H1 (cell line): ENCODE measurements at places on chromosomes 11 and 22.

DNA sequence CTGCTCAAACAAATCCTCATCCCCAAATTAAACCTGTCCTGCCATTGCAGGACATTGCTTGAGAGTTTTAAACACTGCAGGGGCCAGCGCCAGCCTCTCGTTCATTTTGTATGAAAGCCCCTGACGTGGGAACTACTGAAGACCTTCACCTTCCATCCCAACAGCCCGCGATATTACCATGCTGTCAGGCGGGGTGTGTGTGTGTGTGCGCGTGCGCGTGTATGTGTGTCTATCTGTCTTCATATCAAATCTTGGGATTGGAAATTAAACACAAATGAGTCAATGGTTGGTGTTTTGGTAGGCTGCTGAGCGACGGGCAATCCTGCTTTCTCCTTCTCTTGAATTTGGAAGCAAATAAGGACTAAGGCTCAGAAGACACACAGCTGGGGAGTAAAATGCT, 776.9 kb downstream of the TBC1D22A start:
- no peak for DNase-seq
- H3K36me3 ChIP-seq: no peaks in the 10 kb centered on the region
- no peak overlapping the region for H3K27ac ChIP-seq
- no peaks in the 10 kb centered on the region for H3K4me1 ChIP-seq

GRCh38 chr11:66230156-66230555, 38.3 kb upstream of the RAB1B start:
- peaks cover 2% of the 10 kb centered on the region for H3K4me1 ChIP-seq
- H3K27ac ChIP-seq: no peak overlapping the region
- no peaks in the 10 kb centered on the region for H3K27me3 ChIP-seq
- no peaks in the 10 kb centered on the region for H3K36me3 ChIP-seq
- no peak overlapping the region for H3K4me3 ChIP-seq
- no peak for DNase-seq

- no peaks in the 10 kb centered on the region for H3K36me3 ChIP-seq
- no peaks in the 10 kb centered on the region for H3K4me1 ChIP-seq
- no peak overlapping the region for H3K27ac ChIP-seq
- H3K4me3 ChIP-seq: no peak overlapping the region
These were observed 12.3 kb upstream of the ARL14EP start for GRCh38 chr11:30310623-30311022.

- DNase-seq: no peak
- peaks cover 2% of the 10 kb centered on the region; the same call in 1 of the 2 replicates for H3K4me1 ChIP-seq
- H3K27ac ChIP-seq: no peak overlapping the region
- H3K36me3 ChIP-seq: no peaks in the 10 kb centered on the region
- H3K27me3 ChIP-seq: no peaks in the 10 kb centered on the region
- no peak overlapping the region for H3K4me3 ChIP-seq
These were observed 12.6 kb upstream of the TRIM44 start for GRCh38 chr11:35650006-35650405.

DNA sequence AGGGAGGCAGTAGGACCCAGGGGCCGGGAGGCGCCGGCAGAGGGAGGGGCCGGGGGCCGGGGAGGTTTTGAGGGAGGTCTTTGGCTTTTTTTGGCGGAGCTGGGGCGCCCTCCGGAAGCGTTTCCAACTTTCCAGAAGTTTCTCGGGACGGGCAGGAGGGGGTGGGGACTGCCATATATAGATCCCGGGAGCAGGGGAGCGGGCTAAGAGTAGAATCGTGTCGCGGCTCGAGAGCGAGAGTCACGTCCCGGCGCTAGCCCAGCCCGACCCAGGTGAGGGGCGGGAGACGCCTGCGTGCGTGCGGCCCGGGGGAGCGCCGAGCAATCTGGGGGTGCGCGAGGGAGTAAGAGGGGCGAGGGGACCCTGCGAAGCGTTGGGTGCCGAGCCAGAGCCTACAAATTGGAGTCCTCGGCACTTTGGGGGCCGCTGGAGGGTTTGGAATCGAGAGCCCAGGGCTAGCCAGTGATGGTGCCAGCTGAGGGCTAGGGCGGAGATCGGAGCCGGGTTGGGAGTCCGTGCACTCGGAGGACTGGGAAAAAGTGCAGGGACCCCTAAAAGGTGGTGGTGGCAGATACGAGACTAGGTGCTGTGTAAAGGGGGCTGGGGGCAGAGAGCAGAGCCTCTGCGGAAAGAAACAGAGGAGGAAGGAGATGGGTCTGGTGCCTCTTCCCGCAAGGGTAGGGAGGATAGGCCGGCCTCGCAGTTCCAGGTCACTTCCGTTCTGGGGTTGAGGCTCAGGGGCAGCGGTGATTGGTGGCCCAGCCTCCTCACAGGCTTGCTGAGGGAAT, at the start of gene SERPINH1:
Gene SERPINH1 (plus strand): TSS at position 206 of the 788 bp plus-strand sequence. CDS start 4,097 bp downstream, outside the sequence.
- peak within 1 kb of the TSS; percentile 95 for H3K27ac ChIP-seq
- DNase-seq: no peak
- H3K4me3 ChIP-seq: peak within 1 kb of the TSS; percentile 82
- no peaks in the 10 kb centered on the region for H3K27me3 ChIP-seq

GRCh38 chr11:45907911-45908370, 870 bp upstream of the FREY1 start:
- H3K36me3 ChIP-seq: peaks cover 15% of the 10 kb centered on the region; the same call in 1 of the 2 replicates
- no peak overlapping the region for H3K4me3 ChIP-seq
- H3K27me3 ChIP-seq: no peaks in the 10 kb centered on the region
- H3K27ac ChIP-seq: no peak overlapping the region

- H3K27me3 ChIP-seq: peaks cover 9% of the 10 kb centered on the region
- no peak overlapping the region for H3K27ac ChIP-seq
- no peak for DNase-seq
- peak overlapping the region; percentile 81; the same call in 1 of the 2 replicates for H3K4me3 ChIP-seq
- peaks cover 38% of the 10 kb centered on the region for H3K4me1 ChIP-seq
These were observed 1.2 kb downstream of the USP2 start for GRCh38 chr11:119380160-119380826.

DNA sequence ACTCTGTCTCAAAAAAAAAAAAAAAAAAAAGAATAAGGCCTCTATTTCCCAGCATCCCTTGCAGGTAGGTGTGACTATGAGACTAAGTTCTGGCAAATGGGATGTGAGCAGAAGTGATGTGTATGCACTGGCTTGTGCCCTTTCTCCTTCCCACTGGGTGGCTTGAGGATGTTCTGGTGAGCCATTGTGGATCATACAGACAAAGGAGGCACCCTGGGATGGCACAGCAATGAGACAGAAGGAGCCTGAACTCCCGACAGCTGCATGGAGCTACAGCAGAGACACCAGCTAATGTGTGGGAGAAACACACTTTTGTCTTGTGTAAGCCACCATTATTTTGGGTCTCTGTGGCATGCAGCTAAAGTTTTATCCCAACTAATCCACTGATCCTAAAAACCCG, 10.6 kb upstream of the SORL1 start:
- no peak overlapping the region for H3K27ac ChIP-seq
- no peak for DNase-seq
- H3K4me1 ChIP-seq: no peaks in the 10 kb centered on the region
- no peaks in the 10 kb centered on the region for H3K27me3 ChIP-seq
- H3K4me3 ChIP-seq: no peak overlapping the region

DNA sequence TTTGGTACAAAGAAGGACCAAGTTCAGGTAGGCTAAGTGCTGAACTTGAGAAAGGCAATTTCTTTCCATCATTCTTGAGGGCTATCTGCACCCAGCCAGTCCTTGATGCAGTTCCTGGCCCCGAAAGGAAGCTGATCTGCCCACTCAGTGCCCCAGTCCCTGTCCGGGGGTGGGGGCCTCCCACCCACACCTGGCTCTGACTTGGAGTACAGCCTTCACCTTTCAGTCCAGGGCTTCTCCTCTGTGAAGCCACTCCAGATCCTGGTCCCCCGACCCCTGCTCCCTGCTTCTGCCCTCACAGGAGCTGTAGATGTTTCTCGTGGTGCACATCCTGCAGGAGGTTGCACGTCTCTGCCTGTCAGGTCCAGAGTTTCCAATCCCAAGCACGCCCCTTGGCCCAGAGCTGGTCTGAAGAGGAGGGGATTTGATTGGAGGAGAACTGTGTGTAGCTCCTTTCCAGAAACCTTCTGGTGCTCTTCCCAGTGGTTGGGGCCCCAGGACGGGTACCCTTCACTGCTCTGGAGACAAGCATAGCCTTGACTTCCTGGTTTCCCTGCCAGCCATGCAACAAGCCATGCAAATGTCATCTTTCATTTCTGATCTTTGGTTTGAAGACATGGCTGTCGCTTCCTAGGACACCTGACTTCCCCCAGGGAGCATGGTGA, 75.3 kb downstream of the BCR start:
- no peak overlapping the region for H3K4me3 ChIP-seq
- H3K4me1 ChIP-seq: peaks cover 24% of the 10 kb centered on the region
- H3K27ac ChIP-seq: no peak overlapping the region
- no peak for DNase-seq
- peaks cover 22% of the 10 kb centered on the region for H3K36me3 ChIP-seq

DNA sequence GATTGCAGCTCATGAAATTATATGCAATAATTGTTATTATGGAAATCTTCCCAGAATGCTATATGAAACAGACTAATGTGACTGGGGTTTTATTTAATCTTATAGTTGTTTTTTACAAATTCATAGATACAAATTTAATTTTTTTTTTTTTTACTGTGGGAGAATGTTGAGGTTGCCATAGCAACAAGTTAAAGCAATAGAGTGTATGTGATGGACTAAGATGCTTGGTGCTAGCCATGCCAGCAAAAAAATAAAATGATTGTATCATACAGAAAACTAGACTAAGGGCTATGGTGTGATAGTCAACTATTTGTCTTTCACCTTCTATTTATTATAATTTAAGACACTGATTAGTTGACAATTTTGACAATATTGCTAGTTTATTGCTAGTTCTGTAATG, 163.2 kb upstream of the BLID start:
- no peaks in the 10 kb centered on the region for H3K36me3 ChIP-seq
- DNase-seq: no peak
- no peaks in the 10 kb centered on the region for H3K27me3 ChIP-seq
- H3K4me1 ChIP-seq: no peaks in the 10 kb centered on the region
- no peak overlapping the region for H3K27ac ChIP-seq

DNA sequence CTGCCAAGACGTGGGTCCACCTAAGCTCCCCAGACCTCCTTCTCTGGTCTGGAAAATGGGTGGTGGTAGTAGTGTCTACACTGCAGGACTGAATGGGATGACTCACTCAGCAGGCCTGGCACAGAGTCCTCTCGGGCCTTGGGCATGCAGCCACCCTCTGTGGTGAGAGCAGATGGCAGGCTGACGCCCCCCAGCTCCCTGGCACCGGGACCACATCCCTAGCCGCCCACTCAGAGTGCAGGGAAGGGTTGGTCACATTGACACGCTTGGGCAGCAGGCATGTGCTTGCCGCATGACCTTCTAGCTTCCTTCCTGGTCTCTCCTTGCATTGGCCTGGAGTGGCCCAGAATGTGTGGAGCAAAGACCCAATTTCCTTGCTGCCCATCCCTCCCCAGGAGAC, 30.7 kb upstream of the PRODH start:
- no peak for DNase-seq
- H3K27ac ChIP-seq: no peak overlapping the region
- no peak overlapping the region for H3K4me3 ChIP-seq
- no peaks in the 10 kb centered on the region for H3K27me3 ChIP-seq
- H3K36me3 ChIP-seq: no peaks in the 10 kb centered on the region
- peaks cover 11% of the 10 kb centered on the region for H3K4me1 ChIP-seq

DNA sequence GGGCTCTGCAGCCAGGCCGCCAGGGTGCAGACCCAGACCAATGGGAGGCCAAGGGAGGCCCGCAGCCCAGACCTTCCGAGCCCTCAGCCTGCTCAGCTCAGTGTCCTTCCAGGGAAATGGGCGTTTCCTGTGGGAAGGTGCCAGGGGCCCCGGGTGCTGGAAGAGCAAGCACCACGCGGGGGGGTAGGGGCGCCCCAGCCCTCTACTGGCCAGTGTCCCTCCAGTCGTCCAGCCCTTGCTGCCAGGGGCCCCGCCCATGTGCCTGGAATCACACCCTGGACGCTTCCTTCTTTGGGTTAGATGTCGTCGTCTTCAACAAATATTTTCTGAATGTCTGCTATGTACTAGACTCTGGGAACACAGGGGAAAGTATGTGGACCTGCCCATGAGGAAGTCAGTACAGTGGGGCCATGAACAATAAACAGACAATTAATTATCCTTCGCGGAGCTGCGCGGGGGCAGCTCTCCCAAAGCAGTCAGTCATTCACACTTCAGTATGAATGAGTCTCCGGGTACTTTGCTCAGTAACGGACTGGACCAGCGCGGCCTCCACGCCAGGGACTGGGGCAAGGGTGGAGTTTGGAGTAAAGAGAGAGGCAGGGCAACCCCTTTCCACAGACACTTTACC, 60.2 kb downstream of the CDKN1C start:
- no peak overlapping the region for H3K27ac ChIP-seq
- H3K4me3 ChIP-seq: no peak overlapping the region
- no peaks in the 10 kb centered on the region for H3K36me3 ChIP-seq
- peaks cover 9% of the 10 kb centered on the region for H3K4me1 ChIP-seq

DNA sequence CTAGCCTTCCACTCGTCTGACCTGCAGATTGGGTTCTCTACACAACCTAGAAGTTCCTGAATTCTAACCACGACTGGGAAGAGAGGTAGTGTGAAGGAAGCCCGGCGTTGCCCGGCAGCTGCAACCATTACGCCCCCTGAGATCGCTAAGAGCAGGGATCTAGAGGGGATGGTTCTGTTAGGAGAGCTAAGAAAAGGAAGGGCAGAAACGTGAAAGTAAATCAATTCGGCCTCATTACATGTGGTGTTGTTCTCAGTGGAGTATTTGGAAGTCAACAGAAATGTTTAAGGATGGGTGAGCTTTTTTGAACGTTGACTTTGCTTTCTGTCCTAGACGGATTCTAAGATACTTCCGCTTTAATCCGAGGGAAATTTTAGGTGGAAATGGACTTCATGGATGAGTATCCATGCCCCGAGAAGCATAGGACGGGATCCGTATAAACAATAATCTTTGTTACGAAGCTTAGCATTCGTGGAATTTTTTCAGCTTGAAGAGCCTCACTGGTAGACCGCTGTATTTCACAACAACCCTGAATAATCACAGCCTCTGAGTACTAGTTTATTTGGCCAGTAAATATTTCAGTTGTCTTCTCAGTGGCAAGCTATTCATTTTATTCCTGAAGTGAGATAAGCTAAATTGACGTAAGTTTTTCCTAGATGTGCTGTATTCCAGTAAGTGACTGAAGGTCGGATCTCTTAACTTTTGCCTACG, 629 bp downstream of the ATP5MG start:
- peak overlapping the region; percentile 88 for H3K27ac ChIP-seq
- H3K36me3 ChIP-seq: peaks cover 6% of the 10 kb centered on the region
- DNase-seq: no peak
- no peaks in the 10 kb centered on the region for H3K27me3 ChIP-seq

DNA sequence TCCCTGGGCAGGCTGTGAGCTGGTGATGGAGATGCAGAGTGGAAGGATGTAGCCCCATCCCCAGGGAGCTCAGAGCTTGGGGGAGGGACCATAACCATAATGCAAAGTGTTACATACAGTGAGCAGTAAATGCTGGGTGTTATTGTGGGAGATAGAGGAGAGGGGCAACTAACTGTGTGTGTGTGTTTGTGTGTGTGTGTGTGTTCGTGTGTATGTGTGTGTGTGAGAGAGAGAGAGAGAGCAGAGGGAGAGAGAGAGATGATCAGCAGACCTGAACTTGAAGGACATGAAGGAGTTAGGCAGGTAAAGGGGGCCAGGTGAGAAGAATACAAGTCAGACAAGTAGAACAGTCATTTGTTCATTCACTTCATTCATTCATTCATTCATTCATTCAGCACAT, 74.2 kb downstream of the CACNG2 start:
- H3K27ac ChIP-seq: no peak overlapping the region
- H3K27me3 ChIP-seq: no peaks in the 10 kb centered on the region
- no peaks in the 10 kb centered on the region for H3K36me3 ChIP-seq
- H3K4me1 ChIP-seq: peaks cover 4% of the 10 kb centered on the region
- H3K4me3 ChIP-seq: no peak overlapping the region
